ENCODE measurements at places on chromosomes 1 and 21. TPM values are rescaled to one million over a fixed set of nuclear protein-coding genes. Genes with fewer than 3 reads are reported as not detected.

MIXL1 gene
- not detected for total RNA-seq

CGN gene
- not detected for total RNA-seq

TDRD5 gene
- total RNA-seq: not detected

OR6P1 gene
- total RNA-seq: not detected

RHD gene
- total RNA-seq: not detected

LIPI gene
- total RNA-seq: not detected

MROH9 gene
- total RNA-seq: not detected

C1orf185 gene
- total RNA-seq: not detected

WNT3A gene
- not detected for total RNA-seq

TPTE gene
- total RNA-seq: not detected

NBPF4 gene
- not detected for total RNA-seq

OR2T2 gene
- not detected for total RNA-seq

AIRE gene
- total RNA-seq: 0.19 TPM

DNA sequence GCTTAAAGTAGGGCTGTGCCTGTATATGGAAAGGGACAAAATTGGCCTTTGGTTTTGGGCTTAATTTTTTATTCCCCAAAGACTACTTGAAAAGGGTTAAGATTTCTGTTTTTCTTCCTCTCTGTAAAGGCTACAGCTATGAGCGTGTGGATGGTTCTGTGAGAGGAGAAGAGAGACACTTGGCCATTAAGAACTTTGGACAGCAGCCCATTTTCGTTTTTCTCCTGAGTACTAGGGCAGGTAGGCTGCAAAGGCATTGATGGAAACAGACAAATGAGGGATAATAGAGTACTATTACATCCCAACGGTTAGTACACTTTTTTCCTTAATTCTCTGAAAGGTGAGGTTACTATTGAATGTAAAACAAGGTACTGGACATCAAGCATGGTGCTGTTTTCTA is 29.6 kb downstream of the CHD1L start:
- peaks cover 84% of the 10 kb centered on the region for H3K36me3 ChIP-seq
- H3K4me1 ChIP-seq: peaks cover 4% of the 10 kb centered on the region
- no peaks in the 10 kb centered on the region for H3K27me3 ChIP-seq
- no peak overlapping the region for H3K4me3 ChIP-seq
- no peak for DNase-seq

- H3K27me3 ChIP-seq: no peaks in the 10 kb centered on the region
- no peak for DNase-seq
- H3K27ac ChIP-seq: no peak overlapping the region
- no peak overlapping the region for H3K4me3 ChIP-seq
- no peaks in the 10 kb centered on the region for H3K4me1 ChIP-seq
These were observed 120.9 kb downstream of the USP25 start for GRCh38 chr21:15850645-15851044.

- DNase-seq: no peak
- peaks cover 70% of the 10 kb centered on the region for H3K36me3 ChIP-seq
- H3K27ac ChIP-seq: peak overlapping the region; percentile 69
- no peaks in the 10 kb centered on the region for H3K27me3 ChIP-seq
- peaks cover 96% of the 10 kb centered on the region for H3K4me1 ChIP-seq
- no peak overlapping the region for H3K4me3 ChIP-seq
These were observed 32.0 kb downstream of the TMEM53 start for GRCh38 chr1:44642255-44642654.

DNA sequence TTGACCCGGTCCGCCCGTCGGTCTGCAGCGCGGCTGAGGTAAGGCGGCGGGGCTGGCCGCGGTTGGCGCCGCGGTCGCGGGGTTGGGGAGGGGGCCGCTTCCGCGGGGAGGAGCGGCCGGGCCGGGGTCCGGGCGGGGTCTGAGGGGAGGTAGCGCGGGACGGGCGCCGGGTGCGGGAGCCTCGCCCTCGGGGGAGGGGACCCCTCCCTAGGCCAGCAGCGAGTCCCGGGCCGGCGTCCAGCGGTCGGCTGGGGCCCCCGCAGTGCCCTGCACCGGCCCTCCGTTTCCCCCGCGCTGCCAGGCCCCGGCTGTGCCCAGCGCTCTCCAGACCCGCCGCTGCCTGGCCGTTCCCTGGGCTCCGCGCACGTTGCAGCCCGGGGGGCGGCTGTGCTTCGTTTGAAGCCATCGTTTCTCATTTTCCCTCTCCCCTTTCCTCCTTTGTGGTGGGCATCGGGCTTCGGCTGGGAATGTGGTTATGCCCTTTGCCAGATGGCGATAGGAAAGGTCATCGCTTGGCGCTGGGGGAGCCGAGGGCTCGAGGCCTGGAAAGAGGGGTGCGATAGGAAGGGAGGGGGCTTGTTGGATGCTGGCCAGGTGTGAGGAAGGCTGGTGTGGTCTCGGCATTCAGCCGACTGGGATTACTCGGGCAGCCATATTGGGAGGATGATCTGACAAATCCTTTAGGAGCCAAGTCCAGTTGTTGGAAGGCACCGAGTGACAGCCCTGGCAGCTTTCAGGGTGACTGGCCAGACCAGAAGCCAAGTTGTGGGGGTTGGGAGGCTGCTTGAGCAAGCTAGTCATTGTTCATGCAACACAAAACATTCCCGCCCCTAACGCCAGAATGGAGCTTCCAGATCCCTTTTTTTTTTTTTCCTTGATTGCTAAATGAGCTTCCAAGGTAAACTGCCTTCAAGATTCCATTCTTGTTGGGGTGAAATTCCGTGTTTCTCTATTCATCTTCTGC is 753 bp downstream of the KIF1B start:
- DNase-seq: peak; percentile 95
- peak overlapping the region; percentile 84 for H3K4me3 ChIP-seq
- peaks cover 28% of the 10 kb centered on the region for H3K4me1 ChIP-seq
- H3K36me3 ChIP-seq: no peaks in the 10 kb centered on the region
- peak overlapping the region; percentile 99 for H3K27ac ChIP-seq

GRCh38 chr1:113990530-113990929 is 11.3 kb downstream of the OLFML3 start:
- H3K4me1 ChIP-seq: peaks cover 18% of the 10 kb centered on the region
- no peaks in the 10 kb centered on the region for H3K36me3 ChIP-seq
- no peak overlapping the region for H3K4me3 ChIP-seq
- H3K27ac ChIP-seq: peak overlapping the region; percentile 93

DNA sequence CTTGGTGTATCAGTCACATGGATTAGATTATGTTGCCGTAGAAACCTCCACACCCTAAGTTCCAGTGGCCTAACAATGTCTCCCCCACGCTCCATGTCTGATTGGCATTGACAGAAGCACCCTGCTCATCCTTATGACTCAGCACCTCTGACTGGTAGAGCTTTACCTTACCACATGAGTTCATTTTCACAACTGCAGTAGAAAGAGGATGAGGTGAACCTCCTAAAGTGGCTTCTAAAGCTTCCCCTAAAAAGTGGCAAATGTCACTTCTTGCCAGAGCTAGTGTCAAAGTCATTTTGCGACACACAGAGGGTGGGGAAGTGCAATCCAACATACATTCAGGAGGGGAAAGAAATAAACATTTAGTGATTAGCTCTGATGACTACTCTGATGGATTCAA is 30.6 kb upstream of the LYPD8 start:
- no peaks in the 10 kb centered on the region for H3K36me3 ChIP-seq
- H3K27ac ChIP-seq: no peak overlapping the region
- no peaks in the 10 kb centered on the region for H3K27me3 ChIP-seq
- DNase-seq: no peak
- no peak overlapping the region for H3K4me3 ChIP-seq

DNA sequence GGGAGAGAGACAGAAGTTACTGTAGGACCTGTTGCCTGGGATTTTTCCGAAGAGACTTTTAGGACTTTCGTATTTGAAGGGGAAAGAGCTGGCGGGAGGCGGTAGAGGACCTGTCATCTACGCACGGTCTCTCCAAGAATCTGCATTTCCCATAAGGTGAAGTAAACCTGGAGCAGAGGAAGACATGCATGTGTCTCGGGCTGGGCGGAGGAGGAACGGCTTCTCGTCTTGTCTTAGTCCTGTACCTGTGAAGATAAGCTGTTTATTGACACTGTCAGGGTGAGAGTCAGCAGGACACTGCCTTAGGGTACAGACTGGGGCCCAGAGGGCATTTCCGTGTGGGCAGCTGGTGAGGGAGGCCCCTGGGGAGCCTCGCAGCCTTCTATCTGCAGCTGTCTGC is 123.4 kb upstream of the COL6A1 start:
- DNase-seq: no peak
- no peaks in the 10 kb centered on the region for H3K36me3 ChIP-seq
- no peaks in the 10 kb centered on the region for H3K4me1 ChIP-seq
- no peak overlapping the region for H3K4me3 ChIP-seq
- H3K27me3 ChIP-seq: no peaks in the 10 kb centered on the region

GRCh38 chr1:108188801-108189200 is 11.3 kb downstream of the SLC25A24 start:
- no peaks in the 10 kb centered on the region for H3K27me3 ChIP-seq
- H3K4me3 ChIP-seq: no peak overlapping the region
- DNase-seq: no peak
- peaks cover 3% of the 10 kb centered on the region for H3K4me1 ChIP-seq

GRCh38 chr1:54460351-54460750 is 54.2 kb upstream of the SSBP3 start:
- H3K36me3 ChIP-seq: no peaks in the 10 kb centered on the region
- no peak overlapping the region for H3K27ac ChIP-seq
- H3K4me1 ChIP-seq: no peaks in the 10 kb centered on the region
- H3K27me3 ChIP-seq: no peaks in the 10 kb centered on the region
- DNase-seq: peak; percentile 21

DNA sequence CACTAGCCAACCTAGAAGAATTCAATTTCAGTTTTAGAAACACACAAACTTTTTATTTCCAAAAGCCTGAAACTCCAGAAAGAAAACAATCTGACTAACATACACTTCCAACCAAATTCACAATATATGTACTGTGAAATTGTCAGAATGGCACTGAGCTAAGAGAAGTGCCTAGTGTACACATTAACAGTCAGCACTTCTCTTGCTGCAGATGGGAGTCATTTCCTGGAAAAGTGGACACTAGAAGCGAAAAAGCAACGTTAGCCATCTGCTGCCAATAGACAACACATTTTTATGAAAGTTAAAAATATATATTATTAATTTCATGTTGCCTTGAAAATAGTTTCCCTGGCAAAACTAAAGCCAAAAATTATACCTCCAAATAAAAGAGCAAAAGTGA is 66.1 kb downstream of the EPS15 start:
- no peaks in the 10 kb centered on the region for H3K4me1 ChIP-seq
- H3K27me3 ChIP-seq: no peaks in the 10 kb centered on the region
- H3K36me3 ChIP-seq: peaks cover 16% of the 10 kb centered on the region
- no peak overlapping the region for H3K27ac ChIP-seq
- H3K4me3 ChIP-seq: no peak overlapping the region

DNA sequence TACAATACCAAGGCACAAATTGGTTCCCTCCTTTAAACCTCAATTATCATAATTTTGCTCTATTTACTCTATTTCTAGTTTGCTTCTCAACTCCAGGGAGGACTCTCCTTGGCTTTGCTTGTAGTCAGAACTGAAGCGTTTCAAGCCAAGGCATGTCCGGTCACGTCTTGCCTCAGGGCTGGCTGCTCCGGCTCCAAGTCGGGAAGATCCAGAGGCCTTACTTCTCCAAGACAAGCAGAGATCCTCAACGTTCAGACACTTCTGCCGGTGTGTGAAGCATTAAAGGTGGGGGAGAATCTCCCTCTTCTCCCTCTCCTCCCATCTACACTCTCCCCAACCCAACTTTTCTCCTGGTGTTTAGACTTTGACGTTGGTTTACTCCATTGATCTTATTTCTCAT is 7.2 kb upstream of the HHAT start:
- no peaks in the 10 kb centered on the region for H3K4me1 ChIP-seq
- H3K27me3 ChIP-seq: peaks cover 3% of the 10 kb centered on the region
- no peaks in the 10 kb centered on the region for H3K36me3 ChIP-seq
- no peak overlapping the region for H3K4me3 ChIP-seq
- H3K27ac ChIP-seq: no peak overlapping the region

GRCh38 chr1:164587617-164588501 is 28.9 kb downstream of the PBX1 start:
- DNase-seq: no peak
- peaks cover 22% of the 10 kb centered on the region for H3K36me3 ChIP-seq

DNA sequence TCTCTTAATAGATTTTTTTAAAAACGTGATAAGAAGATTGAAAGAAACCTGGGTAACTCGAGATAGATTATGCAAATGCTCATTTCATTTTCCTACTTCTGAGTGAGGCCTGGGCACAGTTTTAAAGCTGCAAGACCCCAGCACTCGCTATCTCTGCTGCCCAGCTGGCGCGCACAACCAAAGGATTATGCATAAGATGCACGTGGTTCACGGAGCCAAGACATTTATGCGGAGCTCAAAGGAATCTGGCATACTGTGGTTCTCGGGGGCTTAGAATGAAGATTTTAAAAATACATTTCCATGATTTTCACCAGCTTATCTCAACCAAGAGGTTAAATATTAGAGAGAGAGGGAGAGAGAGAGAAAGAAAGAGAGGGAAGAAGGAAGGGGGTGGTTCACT is 210.9 kb downstream of the DSCAM start:
- no peak overlapping the region for H3K4me3 ChIP-seq
- H3K4me1 ChIP-seq: no peaks in the 10 kb centered on the region
- no peaks in the 10 kb centered on the region for H3K36me3 ChIP-seq
- H3K27me3 ChIP-seq: no peaks in the 10 kb centered on the region

DNA sequence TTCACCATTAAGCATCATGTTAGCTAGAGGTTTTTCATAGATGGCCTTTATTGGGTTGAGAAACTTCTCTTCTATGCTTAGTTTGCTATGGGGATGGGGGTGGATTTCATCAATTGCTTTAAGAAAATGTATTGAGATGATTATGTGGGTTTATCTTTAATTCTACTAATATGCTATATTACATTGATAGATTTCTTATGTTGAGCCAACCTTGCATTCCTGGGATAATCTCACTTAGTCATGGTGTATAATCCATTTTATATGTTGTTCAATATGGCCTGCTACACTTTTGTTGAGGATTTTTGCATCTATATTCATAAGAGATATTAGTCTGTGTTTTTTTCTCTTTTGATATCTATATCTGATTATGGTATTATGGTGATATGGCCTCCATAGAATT is 70.7 kb downstream of the MAP3K7CL start:
- H3K4me3 ChIP-seq: no peak overlapping the region
- no peak overlapping the region for H3K27ac ChIP-seq
- no peaks in the 10 kb centered on the region for H3K27me3 ChIP-seq
- H3K36me3 ChIP-seq: no peaks in the 10 kb centered on the region
- DNase-seq: no peak

- no peaks in the 10 kb centered on the region for H3K27me3 ChIP-seq
- no peaks in the 10 kb centered on the region for H3K36me3 ChIP-seq
- no peak for DNase-seq
- no peak overlapping the region for H3K27ac ChIP-seq
These were observed 198.9 kb downstream of the TTLL7 start for GRCh38 chr1:83800066-83800465.

DNA sequence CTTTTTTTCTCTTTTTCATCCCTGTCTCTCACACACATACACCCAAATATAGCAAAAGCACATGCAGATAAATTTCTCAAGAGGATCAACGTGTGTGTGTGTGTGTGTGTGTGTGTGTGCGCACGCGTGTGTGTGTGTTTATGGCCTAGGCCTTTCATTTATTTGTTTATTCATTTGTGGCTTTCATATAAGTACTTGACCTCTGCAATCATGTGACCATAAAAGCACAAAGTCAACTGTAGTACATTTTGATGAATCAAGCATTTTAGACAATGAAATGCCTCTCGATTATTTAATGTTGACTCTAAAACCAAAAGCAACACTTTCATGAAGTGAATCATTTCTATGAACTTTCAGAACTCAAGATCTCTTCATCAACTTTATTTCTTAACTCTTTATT is 194.1 kb upstream of the ADGRL2 start:
- H3K4me1 ChIP-seq: no peaks in the 10 kb centered on the region
- H3K4me3 ChIP-seq: no peak overlapping the region
- H3K27me3 ChIP-seq: no peaks in the 10 kb centered on the region
- no peak for DNase-seq
- H3K27ac ChIP-seq: no peak overlapping the region

Data from psoas muscle (tissue), 8 donors.